Dermis lymphatic vessel endothelial cell (primary cell): ENCODE measurements at places on chromosomes 5 and 9. TPM values are rescaled to one million over a fixed set of nuclear protein-coding genes. Genes with fewer than 3 reads are reported as not detected.

TUSC1 gene
- total RNA-seq = 10.3 and 10.5 TPM in 2 replicates

STARD4 gene
- total RNA-seq = 43.3 and 49.6 TPM in 2 replicates

MARCOL gene
- total RNA-seq = not detected in 2 replicates

LVRN gene
- total RNA-seq = 0.09 and 0.22 TPM in 2 replicates

IRX4 gene
- total RNA-seq = not detected in 2 replicates

SLC2A6 gene
- 8.2 and 13.2 TPM in 2 replicates for total RNA-seq

ADAMTSL2 gene
- 0.09 and 0.11 TPM in 2 replicates for total RNA-seq

ANKRD34B gene
- under 0.01 TPM in 1 of 2 replicates, not detected in the other for total RNA-seq

AQP3 gene
- total RNA-seq = 0.09 and 0.11 TPM in 2 replicates

STPG3 gene
- total RNA-seq = 0.54 TPM in 1 of 2 replicates, not detected in the other

CENPH gene
- total RNA-seq = 2.9 and 6.7 TPM in 2 replicates

REXO4 gene
- total RNA-seq = 13.1 and 19.5 TPM in 2 replicates

LRRC26 gene
- total RNA-seq = not detected in 2 replicates

BSPRY gene
- total RNA-seq = not detected in 2 replicates

CD72 gene
- 0.09 and 0.11 TPM in 2 replicates for total RNA-seq

TEX48 gene
- not detected in 2 replicates for total RNA-seq

HMMR gene
- 4.7 and 6.0 TPM in 2 replicates for total RNA-seq

OR1Q1 gene
- total RNA-seq = not detected in 2 replicates

HTR4 gene
- not detected in 2 replicates for total RNA-seq

FGF10 gene
- not detected in 2 replicates for total RNA-seq

CERCAM gene
- total RNA-seq = 18.4 and 20.4 TPM in 2 replicates

LRRC70 gene
- total RNA-seq = 88.9 and 93.4 TPM in 2 replicates

SLC27A4 gene
- 16.9 and 21.6 TPM in 2 replicates for total RNA-seq

RIMOC1 gene
- total RNA-seq = 12.5 and 12.9 TPM in 2 replicates

OTULINL gene
- total RNA-seq = 0.76 and 1.0 TPM in 2 replicates

DHFR gene
- total RNA-seq = 7.7 and 10.4 TPM in 2 replicates

RPP25L gene
- 16.1 and 18.5 TPM in 2 replicates for total RNA-seq

IRGM gene
- total RNA-seq = not detected in 2 replicates

KLF9 gene
- 23.5 and 30.6 TPM in 2 replicates for total RNA-seq

ACSL6 gene
- 0.65 and 1.7 TPM in 2 replicates for total RNA-seq

PHYHD1 gene
- total RNA-seq = 0.34 TPM in 1 of 2 replicates, not detected in the other

LRRC19 gene
- not detected in 2 replicates for total RNA-seq

SLC27A6 gene
- under 0.01 and 0.11 TPM in 2 replicates for total RNA-seq

IL5 gene
- total RNA-seq = not detected in 2 replicates

CNTFR gene
- not detected in 2 replicates for total RNA-seq

ANXA1 gene
- 294 and 868 TPM in 2 replicates for total RNA-seq

SH3GL2 gene
- 0.09 TPM in 1 of 2 replicates, not detected in the other for total RNA-seq

MSX2 gene
- total RNA-seq = 0.09 TPM in 1 of 2 replicates, not detected in the other

FBXL7 gene
- 10.4 and 14.7 TPM in 2 replicates for total RNA-seq

AMBP gene
- total RNA-seq = not detected in 2 replicates

ZNF883 gene
- total RNA-seq = 0.17 TPM in 1 of 2 replicates, not detected in the other

PCDHGA10 gene
- 5.2 and 6.0 TPM in 2 replicates for total RNA-seq

PCDHGB5 gene
- total RNA-seq = 8.3 and 11.8 TPM in 2 replicates

MAP3K1 gene
- 67.2 and 101 TPM in 2 replicates for total RNA-seq

ZDHHC21 gene
- total RNA-seq = 9.8 and 11.3 TPM in 2 replicates

SMIM32 gene
- not detected in 2 replicates for total RNA-seq

ZNF483 gene
- total RNA-seq = 2.4 and 2.9 TPM in 2 replicates

GABRA1 gene
- total RNA-seq = under 0.01 TPM in 1 of 2 replicates, not detected in the other

TMEM171 gene
- total RNA-seq = 0.54 and 0.77 TPM in 2 replicates

MEF2C gene
- total RNA-seq = 179 and 220 TPM in 2 replicates
